ENCODE measurements at places on chromosomes 7 and 10.

GRCh38 chr7:98278408-98278807 lies 3.1 kb upstream of the BRI3 start:
- DNase-seq, result no peak

- no peak for DNase-seq
Measured at GRCh38 chr10:59384761-59385160, 22.4 kb upstream of the FAM13C start.

DNA sequence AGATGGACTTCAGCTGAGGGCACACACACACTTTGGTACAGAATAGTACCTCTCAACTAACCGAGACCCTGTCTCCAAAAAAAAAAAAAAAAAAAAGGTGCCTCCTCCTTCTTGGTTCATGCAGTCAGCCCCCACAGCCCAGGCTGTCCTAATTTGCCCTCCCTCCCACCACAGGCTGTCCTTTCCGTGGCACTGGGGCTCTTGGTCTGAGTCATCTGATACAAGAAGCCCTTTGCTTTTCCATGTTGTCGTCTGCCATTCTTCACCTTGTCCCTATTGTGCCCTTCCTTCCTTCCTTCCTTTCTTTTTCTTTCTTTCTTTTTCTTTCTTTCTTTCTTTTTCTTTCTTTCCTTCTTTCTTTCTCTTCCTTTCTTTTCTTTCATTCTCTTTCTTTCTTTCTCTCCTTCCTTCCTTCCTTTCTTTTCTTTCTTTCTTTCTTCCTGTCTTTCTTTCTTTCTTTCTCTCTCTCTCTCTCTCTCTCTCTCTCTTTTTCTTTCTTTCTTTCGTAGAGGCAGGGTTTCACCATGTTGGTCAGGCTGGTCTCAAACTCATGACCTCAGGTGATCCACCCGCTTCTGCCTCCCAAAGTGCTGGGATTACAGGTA lies 96.0 kb upstream of the IKZF1 start:
- DNase-seq, result no peak

- no peak for DNase-seq
Measured at GRCh38 chr7:75621124-75621523, 117.6 kb downstream of the HIP1 start.

GRCh38 chr10:75957314-75958120 lies 526.1 kb downstream of the LRMDA start:
- peak; percentile 93 for DNase-seq
